Stimulated activated CD4-positive, alpha-beta T cell treated with anti-CD3 and anti-CD28 coated beads, Interleukin-4, amount 100 ng/mL, for 4 hours (primary cell): ENCODE measurements at places on chromosomes 7 and 10.

GRCh38 chr7:121020989-121021969 lies 32.8 kb downstream of the CPED1 start:
- no peak for DNase-seq

DNA sequence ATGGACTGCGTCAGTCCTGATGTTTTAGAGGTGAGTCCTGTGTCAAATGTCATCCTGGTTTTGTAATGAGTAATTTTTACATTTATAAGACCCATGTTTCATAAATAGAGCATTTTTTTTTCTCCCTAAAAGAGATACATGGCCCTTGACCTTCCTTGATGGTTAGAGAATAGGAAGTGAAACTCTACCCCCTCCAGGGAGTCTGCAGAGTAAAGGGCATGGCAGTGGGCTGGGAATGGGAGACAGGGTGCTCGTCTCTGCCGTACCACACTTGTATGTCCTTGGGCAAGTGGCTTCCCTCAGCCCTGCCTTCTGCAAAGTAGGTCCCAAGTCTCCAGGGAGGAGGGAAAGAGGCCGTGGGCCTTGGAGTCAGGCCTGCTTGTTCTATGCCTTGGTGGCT lies 63.9 kb downstream of the WDFY4 start:
- DNase-seq, result no peak

GRCh38 chr7:80679921-80680907 lies 41.8 kb downstream of the CD36 start:
- no peak for DNase-seq

DNA sequence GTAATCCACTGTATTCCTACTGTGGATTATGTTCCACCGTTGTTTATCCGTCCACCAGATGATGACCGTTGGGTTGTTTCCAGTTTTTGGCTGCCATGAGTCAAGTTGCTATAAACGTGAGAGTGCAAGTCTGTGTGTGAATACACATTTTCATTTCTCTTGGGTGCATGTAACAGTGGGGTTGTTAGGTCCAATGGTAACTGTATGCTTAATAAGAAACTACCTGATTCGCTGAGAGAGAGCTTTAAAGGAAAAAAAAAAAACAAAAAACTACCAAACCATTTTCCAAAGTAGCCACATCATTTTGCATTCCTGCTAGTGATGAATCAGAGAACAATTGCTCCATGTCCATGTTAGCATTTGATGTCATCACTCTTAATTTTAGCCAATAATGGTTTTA lies 15.9 kb downstream of the UBN2 start:
- no peak for DNase-seq

DNA sequence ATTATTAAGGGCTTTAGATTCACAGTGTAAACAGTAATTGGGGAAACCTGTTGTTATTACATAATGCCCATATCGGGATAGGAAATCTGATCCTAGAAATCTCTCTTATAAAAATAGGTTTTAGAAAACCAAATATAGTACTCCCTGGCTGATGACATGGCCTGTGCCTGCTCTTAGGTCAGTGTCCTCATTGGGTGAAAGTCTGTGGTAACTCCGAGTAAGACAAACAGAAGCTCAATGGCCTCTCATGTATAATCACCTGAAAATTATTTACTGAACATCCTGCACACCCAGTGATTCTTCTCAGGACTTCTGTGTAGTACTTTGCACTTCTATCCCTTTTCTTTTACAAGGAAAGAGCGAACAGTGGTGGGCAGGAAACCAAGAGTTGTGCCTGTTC lies 37.8 kb downstream of the SEM1 start:
- DNase-seq, result no peak

GRCh38 chr10:106711313-106711906 lies 453.1 kb downstream of the SORCS1 start:
- DNase-seq, result no peak

- no peak for DNase-seq
These were observed 22.4 kb downstream of the CDH23 start for GRCh38 chr10:71419002-71419540.

- no peak for DNase-seq
These were observed 44.9 kb downstream of the IKZF1 start for GRCh38 chr7:50349399-50349798.

GRCh38 chr10:99532687-99533495 lies at the start of gene NKX2-3:
TSS of gene NKX2-3 (plus strand) at chr10:99532942. CDS start at chr10:99533132, 190 bp downstream.
- DNase-seq, result peak; percentile 42

- DNase-seq, result no peak
These were observed 7.1 kb downstream of the ARPC1B start for GRCh38 chr7:99381664-99382075.

DNA sequence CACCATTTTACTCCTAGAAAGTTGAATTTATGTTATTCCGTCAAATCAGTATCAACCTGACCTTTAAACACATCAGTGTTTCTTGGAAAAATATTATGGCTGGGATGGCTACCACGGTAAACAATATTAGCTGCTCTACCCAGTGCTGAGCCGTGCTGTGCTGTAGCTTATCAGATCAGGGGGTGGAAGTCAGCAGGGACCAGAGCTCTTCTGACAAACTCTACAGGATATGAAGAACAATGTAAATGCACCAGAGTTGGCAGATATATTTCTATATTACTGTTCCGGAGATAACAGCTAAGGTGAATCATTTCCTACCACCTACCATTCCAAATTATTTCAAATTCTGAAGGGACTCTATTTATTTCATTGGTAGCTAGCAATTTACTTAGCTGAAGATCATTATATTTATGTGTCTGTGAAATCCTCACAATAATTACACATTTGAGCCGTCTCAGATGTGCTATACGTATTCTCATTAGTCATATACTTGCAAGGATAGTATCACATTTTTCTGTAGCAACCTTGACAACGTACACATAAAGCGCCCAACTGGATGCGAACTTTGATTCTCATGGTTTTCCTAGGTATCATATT lies 76.5 kb downstream of the TEX36 start:
- DNase-seq, result no peak

DNA sequence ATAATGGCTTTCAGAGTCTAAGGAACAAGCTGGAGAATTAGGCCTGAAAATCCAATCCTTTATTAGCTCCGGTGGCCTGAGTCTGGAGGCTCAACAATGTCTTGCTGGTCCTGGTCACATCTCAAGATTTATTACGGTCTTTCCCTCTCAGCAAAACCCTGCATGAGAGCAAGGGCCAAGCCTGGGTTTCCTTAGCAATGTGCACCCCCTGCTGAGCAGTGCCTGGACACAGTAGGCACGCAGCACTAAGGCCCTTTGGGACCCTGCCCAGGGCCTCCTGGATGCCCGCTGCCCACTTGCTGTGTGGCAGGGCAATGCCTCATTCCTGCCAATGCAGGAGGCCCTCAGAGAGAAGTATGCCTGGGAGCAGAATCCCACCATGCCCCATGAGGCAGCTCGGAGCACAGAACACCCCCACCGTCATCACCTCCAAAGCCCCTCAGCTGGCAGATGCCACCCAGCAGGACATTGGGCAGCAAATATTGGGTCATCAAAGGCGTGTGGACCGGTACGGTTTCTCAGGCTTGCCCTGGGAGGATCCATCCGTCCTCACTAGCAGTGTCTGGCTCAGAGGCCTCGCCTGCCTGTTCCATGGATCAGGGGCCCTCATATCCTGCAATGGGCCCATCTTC lies 156.4 kb downstream of the OAT start:
- DNase-seq, result no peak

DNA sequence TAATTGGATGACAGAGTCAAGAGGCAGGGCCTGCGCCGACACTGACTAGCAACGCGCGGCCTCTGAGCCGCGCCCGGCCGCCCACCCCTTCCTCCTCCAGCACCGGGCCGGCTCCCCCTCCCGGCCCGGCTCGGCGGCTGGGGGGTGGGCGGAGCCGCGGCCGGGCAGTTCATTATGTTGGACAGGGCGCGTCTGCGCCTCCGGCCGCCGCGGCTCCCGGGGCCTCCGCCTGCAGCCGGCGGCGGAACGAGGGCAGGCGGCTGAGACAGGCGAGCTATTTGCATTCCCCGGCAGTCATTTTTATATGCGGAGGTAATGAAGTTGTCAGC lies 106.7 kb downstream of the SNX10 start:
- DNase-seq, result peak; percentile 12

DNA sequence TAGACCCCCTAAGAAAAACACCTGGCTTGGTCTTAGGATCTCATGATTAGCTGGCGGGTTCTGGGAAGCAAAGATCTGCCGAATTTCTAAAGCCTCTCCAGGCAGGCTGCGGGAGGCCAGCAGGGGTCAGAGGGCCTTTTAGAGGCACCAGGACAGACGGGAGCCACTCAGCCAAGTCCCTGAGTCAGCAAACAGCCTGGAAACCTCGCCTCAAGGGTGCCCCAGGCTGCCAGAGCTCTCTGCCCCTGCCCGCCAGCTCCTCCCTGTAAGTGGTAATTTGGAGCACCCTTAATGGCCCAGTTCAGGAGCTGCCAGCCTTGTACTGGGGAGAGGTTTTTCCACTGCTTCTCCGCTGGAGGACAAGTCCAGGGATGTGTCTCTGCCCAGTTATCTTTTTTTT lies 88.7 kb downstream of the HIP1 start:
- DNase-seq, result no peak

DNA sequence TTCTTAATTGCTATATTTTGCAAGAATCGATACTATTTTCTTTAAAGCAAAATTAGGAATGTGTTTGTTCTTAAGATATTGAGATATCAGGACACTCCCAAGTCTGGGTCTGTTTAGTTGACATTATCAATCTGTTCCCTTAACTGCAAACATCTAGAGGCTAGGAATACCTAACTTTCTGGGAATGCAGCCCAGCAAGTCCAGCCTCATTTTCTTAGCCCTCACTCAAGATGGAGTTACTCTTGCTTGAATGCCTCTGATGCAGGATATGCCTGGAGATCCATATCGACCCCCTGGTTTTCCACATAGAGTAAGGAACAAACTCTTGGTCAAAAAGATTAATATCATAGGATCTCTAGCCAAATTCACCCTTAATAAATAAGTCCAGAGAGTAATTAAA lies 305.3 kb upstream of the COBL start:
- no peak for DNase-seq

GRCh38 chr10:74290708-74291107 lies 139.7 kb downstream of the ADK start:
- DNase-seq, result no peak

DNA sequence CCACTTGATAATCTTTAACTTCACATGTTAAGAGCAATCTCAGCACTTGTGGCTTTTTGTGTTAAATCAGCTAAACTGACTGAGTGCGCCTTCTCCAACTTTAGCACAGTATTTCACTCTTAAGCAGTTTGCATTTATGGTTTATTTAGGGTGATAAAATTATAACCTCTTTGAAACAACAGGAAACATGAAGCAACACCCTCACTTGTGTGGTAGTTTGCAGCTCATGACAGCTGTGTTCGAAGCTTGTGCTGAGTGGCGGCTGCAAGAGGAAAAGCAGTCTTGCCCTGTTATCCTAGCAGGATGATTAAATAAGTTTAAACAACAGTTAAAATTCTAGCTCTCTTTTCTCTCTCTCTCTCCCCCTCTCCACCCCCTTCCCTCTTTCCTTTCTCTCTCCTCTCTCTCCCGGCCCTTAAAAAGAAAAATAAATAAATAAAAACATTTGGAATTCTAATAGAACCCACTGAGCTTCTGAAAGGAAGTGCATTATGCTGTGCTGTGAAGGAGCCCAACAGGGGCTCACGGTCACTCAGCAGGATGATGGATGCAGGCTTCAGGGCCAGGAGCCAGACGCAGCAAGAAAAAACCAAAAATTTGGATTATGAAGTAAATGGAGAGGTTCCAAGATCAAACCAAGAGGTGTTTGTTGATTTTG lies 25.2 kb downstream of the OGDH start:
- no peak for DNase-seq

DNA sequence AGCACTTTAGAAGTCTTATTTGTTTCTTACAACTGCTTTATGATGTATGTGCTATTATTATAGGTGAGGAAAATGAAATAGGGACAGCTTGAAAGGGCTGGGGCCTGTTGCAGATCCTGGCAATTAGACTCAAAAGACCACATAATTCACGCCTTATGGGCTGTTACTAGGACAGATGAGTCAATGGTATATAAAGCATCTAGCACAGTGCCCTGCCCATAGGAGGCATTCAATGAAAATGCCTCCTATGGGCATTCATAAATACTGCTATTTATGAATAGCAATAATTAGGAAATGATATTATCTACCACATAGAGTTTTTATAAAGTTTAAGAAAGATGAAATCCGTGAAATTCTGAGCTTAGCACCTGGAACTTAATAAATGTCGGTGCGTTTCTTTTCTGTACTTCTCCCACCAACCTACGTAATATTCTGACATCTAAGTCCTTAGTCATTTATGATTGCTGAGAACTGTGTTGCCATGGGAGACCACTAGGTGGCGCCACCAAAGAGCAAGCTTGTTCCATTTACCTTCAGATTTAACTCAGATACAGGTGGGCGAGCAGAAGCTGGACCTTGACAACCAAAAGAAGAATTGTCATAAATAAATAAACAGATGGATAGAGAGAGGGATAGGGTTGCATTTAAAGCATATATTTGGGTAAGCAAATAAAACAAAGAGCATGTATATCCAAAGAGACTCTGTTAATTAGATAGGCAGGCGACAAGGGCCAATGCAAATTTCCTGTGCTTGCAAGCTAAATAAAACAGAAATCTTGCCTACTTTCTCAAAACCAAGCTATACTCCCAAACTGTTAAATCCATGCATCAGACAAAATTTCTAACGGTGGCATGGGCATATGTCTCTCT lies 699.9 kb downstream of the INHBA start:
- DNase-seq, result no peak

DNA sequence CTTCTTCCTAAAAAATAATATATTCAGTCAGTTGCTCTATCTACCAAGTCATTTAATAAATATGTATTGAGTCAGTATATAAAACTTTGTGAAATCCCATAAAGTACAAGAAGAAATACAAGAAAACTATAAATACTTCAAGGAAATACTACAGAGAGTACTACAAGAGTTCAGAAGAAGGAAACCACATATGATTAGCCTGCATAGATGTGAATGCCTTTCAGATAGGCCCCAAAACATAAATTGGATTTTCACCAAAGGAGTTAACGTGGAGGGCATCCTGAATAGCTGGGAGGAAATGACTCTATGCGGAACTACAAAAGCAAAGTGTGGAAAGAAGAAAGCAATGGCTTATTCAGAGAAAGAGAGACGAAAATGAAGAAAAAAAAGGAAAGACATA lies 120.1 kb downstream of the LRRN3 start:
- no peak for DNase-seq

DNA sequence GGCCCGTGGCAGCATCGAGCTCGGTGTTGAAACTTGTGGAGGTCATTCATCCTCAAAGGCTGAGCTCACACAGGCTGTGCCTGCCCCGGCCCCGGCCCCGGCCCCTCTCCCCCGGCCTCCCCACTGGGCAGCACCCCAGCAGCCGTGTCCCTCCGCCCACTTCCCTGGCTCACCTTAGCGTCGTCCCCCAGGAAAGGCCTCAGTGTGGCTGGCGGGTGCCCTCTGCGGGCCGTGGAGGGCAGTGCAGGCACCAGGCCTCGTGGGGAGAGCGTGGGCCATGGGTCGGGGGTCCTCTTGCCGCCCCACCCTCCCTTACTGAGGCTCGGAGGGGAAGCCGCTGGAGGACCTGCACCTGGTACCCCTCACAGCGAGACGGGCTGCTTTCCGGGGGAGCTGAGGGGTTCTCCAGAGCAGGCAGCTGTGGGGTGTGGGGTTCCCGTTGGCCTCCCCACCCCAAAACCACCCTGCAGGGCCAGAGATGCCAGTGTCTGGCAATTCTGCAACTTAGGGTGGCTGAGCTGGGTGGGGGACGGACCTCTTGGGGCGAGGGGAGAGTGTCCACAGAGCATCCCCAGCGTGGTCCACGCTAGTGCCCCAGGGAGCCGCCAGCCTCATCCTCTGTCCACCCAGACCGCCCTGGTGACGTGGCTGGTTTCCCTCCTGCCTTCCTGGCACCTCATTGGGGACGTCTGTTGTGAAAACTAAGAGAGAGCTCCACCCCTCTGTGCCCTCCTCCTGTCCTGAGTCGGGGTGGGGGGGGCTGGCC lies 44.2 kb upstream of the DPYSL4 start:
- DNase-seq, result peak; percentile 59

GRCh38 chr7:103637726-103638125 lies 191.7 kb upstream of the SLC26A5 start:
- DNase-seq, result no peak
